ENCODE measurements at places on chromosomes 3 and 15.

GRCh38 chr15:32838820-32839219 is 121.0 kb downstream of the GREM1 start:
- DNase-seq: peak; percentile 97

GRCh38 chr15:31350771-31351170 is 24.1 kb downstream of the KLF13 start:
- no peak for DNase-seq

DNA sequence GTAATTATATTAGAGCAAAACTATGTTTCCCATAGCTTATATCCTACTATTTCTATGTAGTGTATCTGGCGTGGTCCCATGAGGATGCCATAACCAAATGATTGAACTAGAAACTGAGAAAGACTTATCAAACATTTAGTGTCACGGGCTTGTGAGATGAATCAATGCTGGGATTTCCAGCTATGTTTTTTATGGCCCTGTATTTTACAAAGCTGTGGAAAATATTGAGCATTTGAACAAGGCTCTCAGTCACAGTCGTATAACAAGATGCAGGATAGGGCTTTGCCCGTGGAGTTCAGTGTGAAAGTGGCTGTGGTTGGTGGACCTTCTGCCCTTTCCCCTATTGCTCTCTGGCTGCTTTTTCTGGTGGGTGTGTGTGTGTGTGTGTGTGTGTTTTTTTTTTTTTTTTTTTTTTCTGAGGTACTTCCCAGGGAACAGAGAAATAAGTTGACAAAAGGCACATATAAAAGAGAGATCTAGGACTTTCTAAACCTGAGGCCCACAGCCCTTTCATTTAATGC is 60.7 kb downstream of the CACNA1D start:
- DNase-seq: no peak

- no peak for DNase-seq
Measured at GRCh38 chr3:139421040-139421439, 31.6 kb upstream of the COPB2 start.

All from GM04503 (cell line).